ENCODE measurements at places on chromosomes 2 and 18.

DNA sequence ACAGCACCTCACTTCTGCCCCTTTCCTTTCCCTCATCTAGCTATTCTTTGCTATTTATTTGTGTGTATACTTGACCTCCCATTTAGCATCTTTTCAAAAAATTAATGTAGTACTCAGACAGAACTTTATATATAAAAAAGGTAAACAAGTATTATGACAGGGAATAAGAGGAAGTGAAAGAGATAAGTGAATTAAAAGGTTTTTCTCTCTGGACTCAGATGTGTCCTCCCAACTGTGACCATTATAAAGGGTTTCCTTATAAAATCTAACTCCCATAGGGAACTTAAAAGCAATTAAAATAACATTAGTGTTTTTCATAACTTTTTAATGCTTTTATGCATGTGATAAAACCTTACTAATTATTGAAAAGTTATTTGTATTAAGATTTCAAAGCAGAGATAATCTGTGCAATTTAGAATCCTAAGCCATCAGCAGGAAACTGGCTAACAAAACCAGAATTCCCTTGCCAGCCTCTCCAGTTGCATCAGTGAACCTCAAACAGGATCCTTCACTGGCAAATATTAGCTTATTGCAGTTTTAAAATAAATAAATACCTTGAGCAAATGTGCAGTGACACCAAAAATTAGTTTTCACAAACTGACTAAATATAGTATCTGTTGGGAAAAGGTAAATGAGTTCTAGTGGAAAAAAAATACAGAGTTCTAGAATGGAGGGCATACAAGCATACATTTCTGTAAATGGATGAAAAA, 930.7 kb downstream of the BCL11A start:
- DNase-seq: no peak

DNA sequence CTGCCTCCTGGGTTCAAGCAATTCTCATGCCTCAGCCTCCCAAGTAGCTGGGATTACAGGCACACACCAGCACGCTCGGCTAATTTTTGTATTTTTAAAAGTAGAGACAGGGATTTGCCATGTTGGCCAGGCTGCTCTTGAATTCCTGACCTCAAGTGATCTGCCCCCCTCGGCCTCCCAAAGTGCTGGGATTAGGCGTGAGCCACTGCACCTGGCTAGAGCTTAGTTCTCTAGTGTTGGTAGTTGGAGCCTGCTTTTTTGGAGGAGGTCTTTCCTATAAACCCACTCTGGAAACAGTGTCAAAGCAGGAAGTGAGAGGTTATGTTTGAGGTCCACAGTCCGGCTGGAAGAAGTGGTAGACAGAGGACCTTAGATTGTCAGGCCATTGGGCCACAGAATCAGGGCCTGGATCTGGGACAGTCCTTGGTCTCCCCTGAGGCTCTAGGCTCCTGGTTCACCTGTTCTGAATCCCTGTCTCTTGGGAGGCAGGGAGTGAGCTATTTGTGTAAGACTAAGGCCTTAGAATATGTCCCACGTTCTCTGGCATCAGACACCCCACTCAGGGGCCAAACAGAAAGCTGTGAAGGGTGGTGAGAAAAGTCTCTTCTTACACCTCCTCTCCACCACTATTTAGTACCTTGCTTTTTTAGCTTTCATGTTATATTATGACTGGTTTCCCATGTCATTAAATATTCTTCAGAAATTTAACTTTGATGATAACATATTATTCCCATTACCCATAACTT, 34.5 kb downstream of the PCBP1 start:
- DNase-seq: no peak

GRCh38 chr18:67771271-67771670, 254.8 kb upstream of the DSEL start:
- DNase-seq: no peak

GRCh38 chr2:174588463-174588862, 9.1 kb downstream of the WIPF1 start:
- no peak for DNase-seq

DNA sequence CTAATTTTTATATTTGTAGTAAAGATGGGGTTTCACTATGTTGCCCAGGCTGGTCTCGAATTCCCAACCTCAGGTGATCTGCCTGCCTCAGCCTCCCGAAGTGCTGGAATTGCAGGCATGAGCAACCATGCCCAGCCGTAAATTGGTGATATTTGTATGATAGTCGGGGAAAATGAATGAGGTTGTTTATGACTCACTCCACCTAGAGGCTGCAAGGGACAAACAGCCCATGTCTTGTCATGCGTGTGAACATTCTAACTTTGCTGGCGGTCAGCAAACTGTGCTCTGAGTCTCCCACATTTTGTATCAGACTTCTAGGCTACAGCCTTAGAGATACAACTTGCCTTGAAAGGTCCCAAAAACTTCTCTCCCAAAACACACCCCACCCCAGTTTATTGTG, 133.5 kb upstream of the DTNA start:
- no peak for DNase-seq

- DNase-seq: no peak
These were observed 136.3 kb upstream of the CAVIN2 start for GRCh38 chr2:191983186-191983585.

GRCh38 chr2:33810046-33810835, 211.1 kb upstream of the FAM98A start:
- DNase-seq: no peak

DNA sequence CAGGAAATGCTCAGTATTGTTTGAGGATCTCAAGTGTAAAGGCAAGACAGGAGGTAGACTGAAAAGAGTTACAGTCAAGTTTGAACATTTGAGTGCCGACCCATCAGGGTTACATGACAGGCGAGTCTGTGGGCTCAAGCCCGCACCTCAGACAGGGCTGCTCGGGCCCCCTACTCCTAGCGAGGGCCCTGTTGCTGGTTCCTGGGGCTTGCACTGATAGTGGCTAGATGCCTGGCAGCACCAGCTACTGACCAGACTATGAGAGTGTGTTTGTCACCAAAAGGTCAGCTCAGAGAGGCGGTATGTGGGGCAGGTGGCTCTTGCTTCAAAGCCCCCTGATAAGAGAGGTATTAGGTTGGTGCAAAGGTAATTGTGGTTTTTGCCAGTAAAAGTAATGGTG, 35.6 kb upstream of the CYP27C1 start:
- DNase-seq: no peak

GRCh38 chr2:53969968-53970723, 647 bp downstream of the PSME4 start:
- peak; percentile 64 for DNase-seq

DNA sequence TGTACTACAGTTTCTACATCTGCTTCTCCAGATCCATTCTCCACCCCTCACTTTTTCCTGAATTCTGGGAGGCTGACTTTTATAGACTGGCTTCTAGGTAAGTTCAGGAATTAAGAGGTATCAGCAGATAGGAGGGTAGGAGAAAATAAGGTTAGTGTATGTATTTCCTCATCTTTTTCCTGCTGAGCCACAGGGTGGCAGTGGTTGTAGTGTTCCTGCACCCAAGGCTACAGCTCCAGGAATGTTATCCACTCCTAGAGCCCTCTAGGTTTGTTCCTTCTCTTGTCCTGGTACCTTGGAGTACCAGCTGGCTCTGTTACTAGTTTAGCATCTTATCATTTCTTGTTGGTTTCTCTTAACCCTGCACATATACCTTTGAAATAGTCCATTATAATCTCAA, 40.7 kb upstream of the C2orf66 start:
- no peak for DNase-seq

DNA sequence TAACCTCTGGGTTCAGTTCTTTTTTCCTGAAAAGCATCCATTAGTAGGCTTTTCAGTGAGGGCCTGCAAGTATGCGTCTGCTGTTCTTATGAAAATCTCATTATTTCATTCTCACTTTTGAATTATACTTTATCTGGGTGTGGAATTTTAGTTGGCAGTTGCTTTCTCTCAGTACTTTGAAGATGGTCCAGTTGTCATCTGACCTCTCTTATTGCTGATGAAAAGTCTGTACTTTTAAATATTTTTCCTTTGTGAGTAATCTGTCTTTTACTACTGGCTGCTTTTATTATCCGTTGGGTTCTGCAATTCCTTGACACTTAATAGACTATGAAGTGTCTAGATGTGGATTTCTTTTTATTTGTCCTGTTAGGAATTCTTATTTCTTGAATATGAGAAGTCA, 307.8 kb downstream of the CYP26B1 start:
- DNase-seq: peak; percentile 52
